ENCODE measurements at places on chromosomes 5 and 9. TPM values are rescaled to one million over a fixed set of nuclear protein-coding genes. Genes with fewer than 3 reads are reported as not detected.

The CDKN2B gene
- total RNA-seq: 3.7 TPM

DNA sequence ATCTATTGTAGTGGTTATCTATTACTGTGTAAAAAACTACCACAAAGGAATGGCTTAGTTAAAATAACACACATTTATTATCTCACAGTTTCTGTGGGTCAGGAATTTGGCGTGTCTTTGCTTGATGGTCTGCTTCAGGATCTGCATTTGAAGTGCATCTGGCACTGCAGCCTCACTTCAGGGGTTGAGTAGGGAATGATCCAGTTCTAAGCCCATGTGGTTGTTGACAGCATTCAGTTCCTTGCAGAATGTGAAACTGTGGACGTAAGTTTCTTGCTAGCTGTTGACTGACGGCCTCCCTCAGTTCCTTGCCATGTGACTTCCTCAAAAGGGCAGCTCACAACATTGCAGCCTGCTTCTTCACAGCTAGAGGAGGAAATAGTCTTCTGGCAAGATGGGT lies 2.1 kb upstream of the OGN start:
- DNase-seq: peak; percentile 22

The DRD1 gene
- not detected for total RNA-seq

The IRGM gene
- total RNA-seq: not detected

GRCh38 chr9:137461663-137462395 lies 2.7 kb upstream of the NSMF start:
- DNase-seq: peak; percentile 94

The TAF11L6 gene
- not detected for total RNA-seq

Data from OCI-LY7 (cell line).